ENCODE measurements at places on chromosomes 6 and 20. TPM values are rescaled to one million over a fixed set of nuclear protein-coding genes. Genes with fewer than 3 reads are reported as not detected.

The TNXB gene
- 10.6 TPM for total RNA-seq

The GABRR1 gene
- total RNA-seq = not detected

The GCNT2 gene
- 0.32 TPM for total RNA-seq

The RAET1L gene
- total RNA-seq = not detected

Data from bronchial smooth muscle cell (primary cell).